ENCODE measurements at places on chromosomes 2 and 18.

DNA sequence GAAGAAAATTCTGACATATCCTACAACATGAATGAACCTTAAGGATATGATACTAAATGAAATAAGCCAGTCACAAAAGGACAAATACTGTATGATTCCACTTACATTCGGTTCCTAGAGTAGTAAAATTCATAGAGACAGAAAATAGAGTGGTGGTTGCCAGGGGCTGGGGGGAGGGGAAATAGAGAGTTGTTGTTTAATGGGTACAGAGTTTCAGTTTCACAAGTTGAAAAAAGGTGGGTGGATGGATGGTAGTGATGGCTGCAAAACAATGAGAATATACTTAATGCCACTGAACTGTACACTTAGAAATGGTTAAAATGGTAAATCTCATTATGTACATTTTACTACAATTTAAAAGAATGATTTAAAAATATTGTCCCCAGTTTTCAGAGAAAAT, 53.3 kb upstream of the NFU1 start:
- DNase-seq: peak; percentile 32

DNA sequence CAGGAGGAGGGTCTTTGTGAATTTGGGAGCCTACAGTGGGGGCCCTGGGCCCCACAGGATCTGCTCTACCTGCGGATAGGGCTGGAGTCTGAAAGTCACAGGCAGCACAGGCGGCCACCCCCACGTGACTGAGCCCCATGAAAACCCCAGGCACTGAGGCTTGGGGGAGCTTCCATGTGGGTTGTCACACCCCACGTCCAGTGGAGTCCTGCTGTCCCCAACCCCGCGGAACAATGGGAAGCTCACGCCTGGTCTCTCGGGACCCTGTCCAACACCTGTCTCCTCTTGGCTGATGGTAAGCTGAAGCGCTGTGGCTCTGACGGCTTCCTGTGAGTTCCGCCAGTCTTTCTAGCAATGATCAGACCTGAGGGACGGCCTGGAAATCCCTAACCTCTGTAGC, 85.8 kb downstream of the PTGR3 start:
- DNase-seq: no peak

DNA sequence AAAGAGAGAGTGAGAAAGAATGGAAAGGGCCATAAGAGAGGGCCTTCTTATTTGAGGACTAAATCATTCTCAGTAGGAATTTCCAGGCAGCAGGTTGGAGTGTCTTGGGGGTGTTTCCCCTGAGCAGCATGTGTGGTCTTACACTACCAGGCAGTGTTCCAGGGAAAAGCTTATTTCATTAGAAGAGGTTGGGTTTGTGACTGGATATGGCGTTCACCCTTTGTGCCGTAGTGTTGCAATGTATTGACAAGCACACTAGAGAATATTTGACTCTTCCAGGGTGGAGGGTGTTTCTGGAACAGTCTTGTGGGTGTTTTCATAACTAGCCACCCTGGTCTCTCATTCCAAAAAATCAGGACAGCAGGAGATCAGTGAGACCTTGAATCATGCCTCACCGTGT, 105.5 kb downstream of the NRP2 start:
- DNase-seq: no peak

DNA sequence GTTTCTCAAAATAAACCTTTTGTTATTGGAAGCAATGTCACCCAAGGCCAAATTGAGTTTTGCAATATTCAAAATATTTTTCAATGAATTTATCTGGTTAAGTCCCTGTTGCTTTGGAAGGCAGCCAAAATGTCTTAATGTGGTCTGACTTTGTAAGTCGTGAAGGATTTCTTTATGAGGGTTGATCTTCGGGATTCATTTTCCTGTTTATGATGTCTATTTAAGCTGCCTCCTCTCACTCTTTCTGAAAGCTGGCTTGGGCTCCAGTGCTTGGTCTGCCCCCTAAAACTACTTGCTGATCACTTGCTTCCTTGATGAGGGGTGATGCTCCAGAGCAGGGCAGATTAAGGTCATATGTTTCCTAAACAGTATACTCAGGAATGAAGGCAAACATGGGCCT, 141.1 kb downstream of the ANTXR1 start:
- DNase-seq: no peak

GRCh38 chr2:189608795-189609422, 28.3 kb upstream of the SLC40A1 start:
- DNase-seq: no peak

DNA sequence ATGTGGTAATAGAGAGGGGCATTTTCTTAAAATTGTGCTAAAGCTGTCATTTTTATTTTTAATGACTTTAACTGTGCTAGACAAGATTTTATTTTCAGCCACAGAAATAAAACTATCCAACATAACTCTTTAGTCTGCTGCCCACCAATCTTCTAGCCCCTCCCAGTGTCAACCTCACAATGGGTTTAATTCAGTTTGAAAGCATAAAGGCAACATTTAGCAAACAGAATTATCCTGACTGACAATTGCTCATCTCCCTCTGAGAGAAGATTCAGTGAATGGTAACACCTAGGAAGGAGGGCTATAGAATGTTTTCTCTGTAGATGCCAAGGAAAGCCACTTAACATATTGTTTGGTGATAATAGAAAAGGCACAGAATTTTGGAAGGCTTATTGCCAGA, 5.2 kb downstream of the ERMN start:
- no peak for DNase-seq

DNA sequence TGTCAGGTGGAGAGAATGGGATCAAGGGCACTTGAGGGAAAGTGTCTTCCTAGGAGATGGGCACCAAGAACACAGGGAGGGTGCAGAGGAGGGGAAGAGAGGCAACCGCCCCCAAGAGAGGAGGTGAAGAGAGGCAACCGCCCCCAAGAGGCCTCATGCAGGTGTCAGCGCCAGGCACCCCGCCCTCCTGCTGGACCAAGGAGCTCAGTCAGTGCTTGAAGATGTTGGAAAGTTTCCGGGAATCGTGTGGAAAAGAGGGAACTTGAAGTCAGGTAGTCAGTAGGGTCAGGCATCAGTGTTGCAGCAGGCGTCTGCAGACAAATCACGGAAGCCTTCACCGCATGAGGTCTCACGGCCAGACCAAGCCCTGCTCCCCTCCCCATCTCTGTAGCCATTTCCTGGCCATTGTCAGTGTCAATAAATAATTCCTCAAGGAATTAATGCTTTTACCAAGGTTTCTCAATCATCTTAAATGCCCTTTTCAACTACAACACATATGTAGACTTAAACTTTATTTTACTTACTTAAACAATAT, 353.1 kb downstream of the EIPR1 start:
- no peak for DNase-seq

DNA sequence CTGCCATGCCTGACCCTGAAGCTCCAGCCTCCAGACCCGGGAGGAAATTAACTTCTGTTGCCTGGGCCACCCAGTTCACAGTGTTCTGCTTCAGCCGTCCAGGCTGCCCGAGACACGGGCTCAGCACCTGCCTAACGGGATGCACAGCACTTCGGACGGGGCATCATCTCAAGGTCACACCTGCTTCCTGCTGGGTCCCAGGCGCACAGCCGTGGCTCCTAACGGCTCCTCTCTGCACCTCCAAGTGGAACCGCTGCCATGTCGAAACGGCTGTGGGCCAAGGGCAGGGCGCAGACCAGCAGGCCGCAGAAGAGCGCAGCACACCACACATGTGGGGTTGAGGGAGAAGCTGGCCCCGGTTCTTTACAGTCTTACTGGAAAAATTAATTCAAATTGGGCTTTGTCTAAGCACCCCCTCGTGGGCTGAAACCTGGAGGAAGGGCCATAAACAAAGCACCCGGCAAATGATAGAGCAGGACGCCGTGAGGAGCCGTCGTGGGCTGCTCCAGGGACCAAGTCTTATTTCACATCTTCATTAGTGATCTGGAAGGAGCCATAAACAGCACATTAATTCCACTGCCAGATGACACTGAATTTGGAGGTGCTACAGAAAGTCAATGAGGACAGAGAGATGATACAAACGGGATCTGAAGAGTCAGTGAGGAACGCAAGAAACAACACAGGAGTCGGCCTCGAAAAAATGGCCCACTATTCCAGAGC, 59.6 kb downstream of the EIPR1 start:
- no peak for DNase-seq

DNA sequence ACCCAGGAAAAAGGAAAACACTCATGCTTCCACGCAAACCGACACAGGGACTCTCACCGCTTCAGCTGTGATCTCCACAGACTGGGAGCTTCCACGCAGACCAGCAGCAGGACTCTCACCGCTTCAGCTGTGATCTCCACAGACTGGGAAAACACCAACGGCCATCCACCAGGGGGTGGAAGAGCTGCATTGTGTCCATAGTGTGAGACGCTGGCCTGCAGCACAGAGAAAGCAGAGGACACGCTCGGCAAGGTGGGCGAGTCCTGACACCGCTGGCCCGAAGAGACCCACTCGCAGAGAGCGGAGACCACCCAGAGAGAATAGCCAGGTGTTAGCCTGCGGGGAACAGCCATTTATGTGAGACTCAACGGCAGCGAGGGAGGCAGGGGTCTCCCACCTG, 42.5 kb upstream of the NFATC1 start:
- DNase-seq: no peak

GRCh38 chr2:8090748-8091700, 590.8 kb upstream of the ID2 start:
- DNase-seq: peak; percentile 67

DNA sequence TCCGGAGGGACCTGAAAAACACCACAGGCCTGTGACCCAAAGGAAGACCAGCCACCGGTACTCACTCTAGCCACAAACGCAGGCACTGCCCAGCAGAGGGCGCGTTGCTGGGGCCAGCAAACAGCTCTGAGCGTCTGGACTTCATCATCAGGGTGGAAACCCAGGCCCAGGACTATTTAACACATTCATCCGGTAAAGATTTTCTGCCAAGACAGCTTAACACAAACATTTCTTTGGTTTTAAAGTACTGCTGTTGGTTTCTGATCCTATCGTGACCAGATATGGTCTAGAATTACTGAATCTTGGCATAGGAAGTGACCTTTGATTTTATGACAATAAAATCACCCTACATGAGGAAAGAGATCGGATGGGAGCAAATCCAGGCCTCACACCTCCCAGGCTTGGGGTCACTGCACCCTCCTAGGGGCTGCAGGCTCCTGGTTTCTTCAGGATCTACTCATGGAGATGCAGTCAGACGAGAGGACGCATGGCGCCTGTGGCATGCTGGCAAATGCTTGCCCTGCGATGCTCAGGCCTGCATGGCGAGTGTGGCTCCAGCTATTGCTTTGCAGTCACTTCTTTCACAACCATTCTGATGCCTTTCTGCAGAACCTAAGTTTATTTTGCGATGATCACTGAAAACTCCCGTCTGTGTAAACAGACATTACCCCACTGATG, 130.4 kb downstream of the COL4A4 start:
- peak; percentile 15 for DNase-seq

DNA sequence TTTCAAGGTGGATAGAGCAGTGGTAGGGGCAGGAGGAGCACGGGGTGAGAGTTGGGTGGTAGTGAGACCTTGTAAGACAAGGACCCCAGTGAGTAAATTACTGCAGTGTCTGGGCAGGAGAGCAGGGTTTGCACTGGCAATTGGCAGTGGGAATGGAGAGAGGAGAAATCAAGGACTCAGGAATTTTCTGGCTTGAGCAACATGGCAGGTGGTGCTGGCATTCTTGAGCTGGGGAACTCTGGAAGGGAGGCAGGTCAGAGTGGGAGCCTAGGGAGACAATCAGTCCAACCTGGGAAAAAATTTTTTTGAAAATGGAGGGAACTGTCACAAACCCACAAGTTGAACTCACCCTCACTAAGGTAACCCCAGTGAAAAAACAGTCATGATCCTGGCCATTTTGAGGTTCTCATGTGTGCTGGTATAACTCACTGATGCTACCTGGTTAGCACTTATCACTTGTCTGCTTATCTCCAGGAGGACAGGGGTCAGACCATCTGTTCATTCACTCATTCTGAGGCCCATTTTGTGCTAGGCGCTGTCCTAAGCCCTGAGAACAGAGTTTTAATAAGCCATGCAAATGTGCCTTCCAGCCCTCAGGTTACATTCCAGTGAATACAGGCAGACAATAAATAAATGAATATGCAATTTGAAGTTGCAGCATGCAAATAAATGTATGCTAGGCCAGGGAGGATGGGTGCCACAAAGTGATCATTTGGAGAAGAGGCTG, 92.2 kb upstream of the SEC11C start:
- no peak for DNase-seq

DNA sequence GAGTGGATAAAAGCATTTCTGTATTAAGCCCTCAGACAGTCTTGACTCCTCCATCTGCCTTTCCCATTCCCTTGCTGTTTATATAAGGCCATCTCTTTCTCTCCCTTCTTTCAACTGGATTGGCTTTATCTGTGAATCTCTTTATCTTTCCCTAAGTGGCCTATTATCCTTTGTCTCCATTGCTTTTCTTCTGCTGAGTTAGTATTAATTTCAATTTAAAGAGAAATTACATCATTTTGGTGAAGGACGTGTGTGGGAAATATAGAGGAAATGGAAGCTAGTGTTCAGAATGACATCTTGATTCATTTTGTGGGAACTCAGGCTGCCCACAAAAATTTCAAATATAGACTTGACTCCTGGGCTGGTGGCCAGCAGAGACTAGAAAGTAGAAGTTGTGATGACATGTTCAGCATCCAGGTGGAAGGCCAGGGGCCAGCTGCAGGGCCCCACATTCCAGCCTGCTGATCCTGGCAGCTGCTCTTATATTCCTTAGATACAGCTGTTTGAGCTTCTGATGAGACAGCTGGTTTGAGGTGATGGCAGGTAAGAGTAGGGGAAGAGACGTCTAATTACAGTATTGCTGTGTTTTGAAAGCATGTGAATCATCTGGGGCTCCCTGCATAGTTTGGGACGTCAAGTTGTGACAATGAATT, 52.3 kb downstream of the DIS3L2 start:
- DNase-seq: no peak

DNA sequence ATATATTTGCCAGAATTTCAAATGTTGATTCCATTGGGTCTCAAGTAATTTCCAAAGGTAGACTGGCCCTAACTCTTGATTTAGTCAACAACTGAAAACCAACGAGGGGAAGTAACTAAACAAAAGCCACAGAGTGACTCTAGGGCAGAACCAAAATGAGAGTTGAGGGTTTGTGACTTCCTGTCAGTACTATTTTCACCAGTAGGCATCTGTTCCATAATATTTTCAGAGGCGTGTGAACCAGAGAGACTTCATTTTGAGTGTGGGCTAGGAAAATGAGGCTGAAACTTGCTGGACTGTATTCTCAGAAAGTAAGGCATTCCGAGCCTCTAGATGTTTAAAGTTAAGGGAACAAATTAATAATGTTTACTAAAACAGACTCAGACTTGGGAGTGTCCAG, 70.6 kb downstream of the GDF7 start:
- DNase-seq: no peak

- DNase-seq: no peak
Observed at GRCh38 chr18:23636071-23636399, 26.7 kb downstream of the ANKRD29 start.

DNA sequence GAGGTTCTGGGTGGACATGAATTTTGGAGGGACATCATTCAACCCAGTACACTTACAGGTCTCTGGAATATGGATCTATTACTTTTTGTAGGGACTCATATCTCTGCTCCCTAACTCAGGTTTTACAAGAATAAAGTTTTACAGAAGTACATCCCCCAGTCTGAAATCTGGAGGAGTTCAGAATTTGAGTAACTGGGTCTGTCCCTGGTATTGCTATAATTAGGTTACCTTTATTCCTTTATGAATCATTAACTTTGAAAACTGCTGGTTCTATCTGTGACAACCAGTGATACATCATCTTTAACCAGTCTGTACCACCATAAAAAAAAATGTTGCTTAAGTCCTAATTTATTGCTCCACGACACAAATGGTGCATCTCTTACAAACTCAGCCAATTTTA, 59.9 kb downstream of the INSIG2 start:
- DNase-seq: no peak
